CD8-positive, alpha-beta T cell (primary cell): ENCODE measurements at places on chromosomes 4 and X.

DNA sequence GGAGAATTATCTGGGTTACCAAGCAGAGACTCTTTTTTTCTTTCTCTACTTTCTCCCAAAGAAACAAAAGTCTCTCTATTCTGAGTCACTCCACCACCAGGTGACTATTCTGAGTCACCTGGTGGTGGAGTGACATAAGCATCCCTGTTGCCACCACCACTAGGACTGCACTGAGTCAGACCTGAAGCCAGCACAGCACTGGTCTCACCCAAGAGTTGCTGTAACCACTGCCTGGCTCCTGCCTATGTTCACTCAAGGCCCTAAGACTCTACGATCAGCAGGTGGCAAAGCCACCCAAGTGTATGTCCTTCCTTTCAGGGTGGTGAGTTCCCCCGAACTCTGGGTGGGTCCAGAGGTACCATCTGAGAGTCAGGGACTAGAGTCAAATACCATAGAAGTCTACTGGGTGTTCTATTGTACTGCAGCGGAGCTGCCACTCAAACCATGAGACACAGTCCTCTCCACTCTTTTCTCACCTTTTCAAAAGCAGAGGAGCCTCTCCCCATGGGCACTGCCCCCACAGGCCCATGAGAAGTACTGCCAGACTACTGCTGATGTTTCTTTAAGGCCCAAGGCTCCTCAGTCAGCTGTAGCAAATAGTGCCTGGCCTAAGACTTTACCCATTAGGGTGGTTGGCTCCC is 209.6 kb upstream of the IRS4 start:
- DNase-seq = no peak

DNA sequence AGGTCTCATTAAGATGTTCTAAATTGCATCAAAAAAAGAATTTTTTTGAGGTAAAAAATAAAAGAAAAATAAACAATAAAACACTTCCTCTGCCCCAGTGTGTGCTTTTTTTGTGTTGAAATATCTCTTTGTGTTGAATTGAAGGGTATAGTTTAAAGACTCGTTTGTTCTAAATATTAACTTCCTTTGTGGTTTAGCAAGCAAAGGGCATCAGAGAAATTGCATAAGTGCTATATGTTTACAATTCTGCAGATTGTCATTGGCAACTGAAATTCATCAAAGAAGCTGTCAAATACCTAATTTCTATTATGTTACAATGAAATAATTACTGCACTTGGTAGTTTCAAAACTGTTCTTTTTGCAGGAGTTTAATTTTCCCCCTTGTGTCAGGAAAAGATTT is 260.5 kb downstream of the DKK2 start:
- DNase-seq = no peak

GRCh38 chrX:71198066-71198465 is 25.0 kb upstream of the GJB1 start:
- no peak for DNase-seq

DNA sequence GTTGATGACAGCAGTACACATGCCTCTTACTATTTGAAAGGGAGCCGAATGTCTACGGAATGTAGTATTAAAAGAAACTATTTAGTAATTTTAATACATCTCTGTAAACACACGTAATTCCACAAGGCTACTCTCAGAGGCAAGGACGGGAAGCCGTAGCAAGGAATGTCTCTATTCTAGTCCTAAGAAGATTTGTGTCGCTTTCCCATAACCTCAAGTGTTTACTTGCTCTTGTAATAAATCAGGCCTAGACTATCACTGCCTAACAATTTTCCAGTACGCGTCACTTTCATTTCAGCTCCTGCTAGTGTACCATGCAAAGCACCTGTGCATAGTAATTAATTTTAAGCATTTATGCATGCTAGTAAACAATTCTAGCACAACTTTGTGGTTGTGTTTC is 86.7 kb downstream of the OR13H1 start:
- no peak for DNase-seq

- no peak for DNase-seq
Measured at GRCh38 chr4:77695774-77696173, 90.2 kb downstream of the CXCL13 start.

GRCh38 chrX:120137439-120137838 is 21.0 kb upstream of the RHOXF2 start:
- DNase-seq = no peak

GRCh38 chrX:150870029-150870428 is 28.4 kb downstream of the CD99L2 start:
- DNase-seq = no peak

DNA sequence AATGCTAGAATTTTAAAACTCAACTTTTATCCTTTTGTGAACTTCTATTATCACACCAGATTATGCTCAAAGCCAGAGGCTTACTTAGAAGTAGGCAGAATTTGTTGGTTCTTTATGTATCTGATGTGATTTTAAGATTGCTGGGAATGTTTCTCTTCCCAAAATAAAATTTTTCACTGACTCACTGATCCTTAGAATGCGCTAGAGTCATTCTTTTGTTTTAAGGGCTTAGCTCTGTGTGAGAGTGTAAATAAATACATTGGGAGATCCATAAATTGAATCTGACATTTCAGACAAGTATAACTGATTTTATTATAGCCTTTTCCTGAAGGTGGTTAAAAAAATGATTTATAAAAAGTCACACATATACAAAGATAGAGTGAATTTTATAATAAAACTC is 101.3 kb downstream of the LARP1B start:
- no peak for DNase-seq

GRCh38 chr4:8135666-8136065 is 22.9 kb downstream of the ABLIM2 start:
- DNase-seq = no peak

DNA sequence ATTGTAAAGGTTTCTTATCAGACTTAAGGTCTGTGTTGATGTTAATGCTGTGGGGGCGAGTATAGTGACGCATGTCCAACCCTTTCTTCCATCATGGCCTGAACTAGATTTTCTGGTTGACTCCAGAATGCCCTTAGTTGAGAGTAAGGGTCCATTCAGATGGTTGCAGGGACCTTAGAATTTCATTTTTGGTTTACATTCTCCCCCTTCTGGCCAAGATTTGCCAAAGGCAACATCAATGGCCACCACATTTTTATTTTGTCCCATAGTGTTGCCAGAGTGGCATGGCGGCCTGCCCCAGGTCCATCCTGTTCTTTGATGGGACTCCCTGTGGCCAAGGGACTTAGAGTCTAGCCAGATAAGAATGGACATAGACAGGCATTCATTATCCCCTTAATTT is 368.5 kb downstream of the GPM6A start:
- DNase-seq = no peak

GRCh38 chr4:26557164-26557563 is 26.7 kb upstream of the TBC1D19 start:
- no peak for DNase-seq

DNA sequence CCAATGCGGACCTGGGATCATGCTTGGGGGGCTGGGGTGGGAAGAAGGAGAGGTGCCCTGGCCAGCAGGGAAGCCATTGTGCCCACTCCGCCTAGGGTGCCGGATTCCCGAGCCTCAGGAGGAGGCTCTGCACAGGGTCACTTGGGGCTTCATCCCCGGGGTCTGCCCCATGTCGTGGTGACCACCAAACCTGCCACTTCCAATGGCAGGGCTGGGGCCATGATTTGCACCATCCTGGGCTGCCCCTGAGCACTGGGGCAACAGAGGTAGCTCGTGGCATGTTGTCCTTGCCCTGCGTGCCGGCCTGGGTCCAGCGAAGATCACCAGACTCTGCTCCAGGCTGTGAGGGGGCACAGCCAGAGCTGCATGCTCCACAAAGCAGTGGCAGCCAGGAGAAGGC is 71.4 kb upstream of the DCAF12L2 start:
- DNase-seq = no peak

DNA sequence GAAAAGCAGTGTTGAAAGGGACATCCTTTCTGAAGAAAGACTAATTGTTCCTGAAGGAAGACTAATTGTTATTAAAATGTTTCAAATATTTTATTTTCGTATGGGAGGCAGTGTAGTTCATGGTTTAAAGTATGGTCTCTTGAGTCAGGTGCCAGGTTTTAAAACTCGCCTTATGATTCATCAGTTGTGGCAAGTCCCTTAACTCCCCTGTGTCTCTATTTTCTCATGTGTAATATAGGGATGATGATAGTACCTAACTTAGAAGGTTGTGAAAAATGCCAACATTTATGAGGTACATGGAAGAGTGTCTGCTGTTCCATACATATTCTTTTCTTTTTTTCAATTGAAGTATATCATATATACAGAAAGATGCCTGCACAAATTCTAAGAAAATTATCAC is 414.2 kb upstream of the DIPK2B start:
- DNase-seq = no peak
